ENCODE measurements at places on chromosomes 16 and 17.

GRCh38 chr16:83328936-83329335 lies 478.8 kb upstream of the HSBP1 start:
- no peak for DNase-seq

DNA sequence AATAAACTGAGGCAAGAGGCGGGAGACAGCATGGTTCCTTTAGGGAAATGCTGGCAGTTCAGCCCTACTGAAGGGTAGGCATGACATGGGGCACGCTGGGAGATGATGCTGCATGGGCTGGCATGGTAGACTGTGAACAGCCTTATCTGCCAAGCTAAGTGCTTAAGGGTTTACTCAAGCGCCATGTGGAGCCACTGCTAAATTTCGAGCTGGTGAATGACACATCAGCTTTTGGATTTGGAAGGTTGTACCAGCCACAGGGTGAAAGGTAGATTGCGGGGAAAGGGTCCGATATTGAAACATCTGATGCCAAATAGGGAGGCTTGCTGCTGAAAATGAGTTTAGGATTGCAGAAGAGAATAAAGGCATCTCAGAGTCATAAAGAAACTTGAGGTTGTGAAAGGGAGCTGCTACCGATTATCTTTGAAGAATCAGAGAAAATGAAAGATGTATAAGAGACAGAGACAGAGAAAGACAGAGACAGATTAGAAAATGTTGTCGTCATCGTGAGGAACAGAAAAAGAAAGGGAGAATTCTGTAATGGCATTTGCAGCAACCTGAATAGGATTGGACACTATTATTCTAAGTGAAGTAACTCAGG lies 16.3 kb downstream of the PIK3R5 start:
- no peak for DNase-seq

- no peak for DNase-seq
Measured at GRCh38 chr17:2338315-2338657, 985 bp downstream of the SGSM2 start.

- no peak for DNase-seq
Measured at GRCh38 chr17:45777388-45777787, 6.7 kb upstream of the CRHR1 start.

GRCh38 chr17:50923611-50924010 lies 57.5 kb upstream of the TOB1 start:
- DNase-seq: no peak

GRCh38 chr16:85615014-85615851 lies 2.1 kb downstream of the GSE1 start:
- DNase-seq: no peak

DNA sequence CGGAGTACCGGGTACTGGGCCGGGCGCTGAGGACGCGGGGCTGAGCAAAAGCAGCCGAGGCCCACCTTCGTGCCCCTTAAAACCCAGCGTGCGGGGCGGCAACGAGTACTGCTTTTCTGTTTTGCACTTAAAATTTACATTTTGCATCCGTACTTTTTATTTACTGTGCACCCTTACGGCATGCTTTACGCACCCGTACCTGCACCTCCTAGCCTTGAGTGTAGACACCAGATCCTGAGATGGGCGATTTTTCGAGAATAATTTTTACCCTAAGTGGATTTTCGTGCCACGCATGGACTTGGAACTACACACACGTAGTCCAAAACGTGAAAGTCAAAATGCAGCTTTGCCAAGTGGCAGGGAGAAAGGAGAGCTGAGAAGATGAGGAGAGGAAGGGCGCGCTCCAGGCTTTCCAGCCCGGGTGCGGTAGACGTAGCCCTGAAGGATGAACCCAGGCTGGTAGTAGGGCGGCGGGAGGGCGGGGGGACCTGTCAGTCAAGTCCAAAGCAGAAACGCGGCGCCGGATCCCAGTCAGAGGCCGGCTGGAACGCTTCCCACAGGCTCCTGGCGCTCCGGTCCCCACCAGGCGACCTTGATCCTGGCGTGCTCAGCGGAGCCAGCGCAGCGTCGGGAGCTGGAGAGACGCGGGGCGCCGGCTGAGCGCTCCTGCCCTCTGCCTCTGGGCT lies 1.2 kb upstream of the CBLN1 start:
- no peak for DNase-seq

DNA sequence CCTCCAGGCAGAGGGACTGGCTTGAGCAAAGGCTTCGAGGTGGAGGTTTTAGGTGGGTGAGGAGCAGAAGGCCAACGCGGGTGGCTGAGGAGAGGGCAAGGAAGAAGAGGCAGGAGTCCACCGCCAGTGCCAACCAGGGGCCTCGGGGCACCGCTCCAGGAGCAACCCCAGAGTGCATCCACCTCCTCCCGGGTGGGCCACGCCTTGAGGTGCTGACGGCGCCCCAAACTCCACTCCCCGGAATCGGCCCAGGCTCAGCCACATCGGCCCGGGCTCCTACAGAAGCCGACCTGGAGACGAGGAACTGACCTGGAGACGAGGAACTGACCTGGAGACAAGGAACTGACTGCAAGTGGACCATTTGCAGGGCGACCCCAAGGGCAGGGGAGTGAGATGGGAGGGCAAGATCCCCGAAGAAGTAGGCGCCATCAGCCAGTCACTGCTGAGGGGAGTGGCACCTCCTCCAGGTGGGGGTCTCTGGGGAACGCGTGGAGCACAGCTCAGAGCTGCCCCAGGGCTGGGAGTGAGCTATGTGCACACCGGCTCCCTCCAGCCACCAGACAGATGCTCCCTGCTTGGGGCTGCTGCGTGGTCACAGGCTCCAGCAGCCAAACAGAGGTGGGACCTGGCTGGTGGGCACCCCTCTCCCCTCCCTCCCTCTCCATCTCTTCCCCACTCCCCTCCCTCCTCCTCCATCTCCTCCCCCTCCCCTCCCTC lies 29.2 kb upstream of the CBFA2T3 start:
- DNase-seq: no peak

DNA sequence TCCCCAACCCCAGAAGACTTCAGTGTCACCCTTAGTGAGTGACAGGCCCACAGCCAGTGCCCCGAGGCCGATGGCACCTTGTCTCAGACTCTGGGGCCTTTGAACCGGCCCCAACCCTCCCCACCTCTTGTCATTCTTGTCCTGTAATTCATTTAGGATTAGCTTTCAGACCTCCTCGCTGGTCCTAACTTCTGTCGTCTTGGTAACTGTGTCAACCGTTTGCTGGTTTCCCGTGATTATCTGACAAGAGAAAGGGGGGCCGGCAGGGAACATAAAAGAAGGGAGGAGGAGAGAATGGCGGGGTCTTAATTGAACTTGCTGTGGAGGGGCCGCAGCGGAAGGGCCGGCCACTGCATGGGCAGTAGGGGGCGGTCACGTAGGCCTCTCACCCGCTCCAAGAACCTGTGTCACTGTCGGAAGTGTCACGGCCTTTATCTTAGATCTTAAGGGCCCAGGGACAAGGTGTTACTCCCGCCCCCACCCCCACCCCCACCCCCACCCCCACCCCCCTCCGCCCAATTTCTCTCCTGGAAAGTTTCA lies 46.5 kb upstream of the GSE1 start:
- no peak for DNase-seq

Measured in amygdala (tissue), 56 donors.